MV-4-11 (cell line): ENCODE measurements at places on chromosomes 1 and 21.
A peak's percentile ranks its signal among the peaks of the same experiment; 100 is the strongest.

GRCh38 chr1:39574646-39575045, 1.9 kb downstream of the PABPC4 start:
- no peak for DNase-seq

- DNase-seq: no peak
Measured at GRCh38 chr1:207072233-207072632, 16.4 kb upstream of the C4BPB start.

DNA sequence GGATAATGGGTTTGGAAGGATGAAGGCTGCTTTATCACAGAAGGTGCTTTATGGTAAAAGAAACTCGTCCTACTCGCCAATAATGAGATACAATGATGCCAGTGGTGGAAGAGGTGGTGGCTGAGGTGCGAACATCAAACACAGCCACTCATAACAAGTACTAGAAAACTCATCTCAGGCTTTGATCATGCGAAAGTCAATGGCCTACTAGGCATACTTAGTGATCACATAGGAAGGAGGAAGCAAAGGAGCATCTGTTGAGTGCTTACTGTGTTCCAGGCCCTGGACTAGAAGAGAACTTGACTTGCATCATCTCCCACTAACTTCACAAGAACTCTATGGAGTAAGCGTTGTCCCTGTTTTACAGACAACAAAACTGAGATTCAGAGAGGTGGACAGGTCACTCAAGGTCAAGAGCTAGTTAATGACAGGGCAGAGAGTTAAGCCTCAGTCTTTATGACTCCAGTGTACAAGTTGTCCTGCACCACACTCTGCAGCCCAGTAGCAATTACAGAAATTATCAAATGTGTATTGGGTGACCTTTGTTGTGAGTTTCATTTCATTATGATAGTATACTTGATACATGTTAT, 33.6 kb downstream of the RUNX1 start:
- no peak for DNase-seq

DNA sequence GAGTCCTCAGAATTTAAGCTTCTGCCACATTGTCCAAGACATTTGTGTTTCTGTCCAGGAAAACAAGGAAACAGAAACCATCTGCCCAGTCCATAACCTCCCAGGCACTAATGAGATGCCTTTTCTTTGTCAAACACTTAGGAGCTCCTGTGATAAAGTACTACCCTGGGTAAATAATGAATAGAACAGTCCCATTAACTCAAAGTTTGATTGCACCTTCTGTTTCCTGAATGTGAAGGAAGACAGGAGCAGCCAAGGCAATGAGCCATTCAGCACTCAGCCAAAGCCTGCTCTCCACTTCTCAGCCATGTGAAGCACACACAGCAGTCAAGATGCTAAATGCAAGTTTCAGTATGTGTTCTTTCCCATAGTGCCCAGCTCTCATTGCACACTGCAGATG, 199.8 kb downstream of the SEC16B start:
- DNase-seq: no peak

GRCh38 chr1:2783069-2783434, 18.4 kb downstream of the TTC34 start:
- no peak for DNase-seq

DNA sequence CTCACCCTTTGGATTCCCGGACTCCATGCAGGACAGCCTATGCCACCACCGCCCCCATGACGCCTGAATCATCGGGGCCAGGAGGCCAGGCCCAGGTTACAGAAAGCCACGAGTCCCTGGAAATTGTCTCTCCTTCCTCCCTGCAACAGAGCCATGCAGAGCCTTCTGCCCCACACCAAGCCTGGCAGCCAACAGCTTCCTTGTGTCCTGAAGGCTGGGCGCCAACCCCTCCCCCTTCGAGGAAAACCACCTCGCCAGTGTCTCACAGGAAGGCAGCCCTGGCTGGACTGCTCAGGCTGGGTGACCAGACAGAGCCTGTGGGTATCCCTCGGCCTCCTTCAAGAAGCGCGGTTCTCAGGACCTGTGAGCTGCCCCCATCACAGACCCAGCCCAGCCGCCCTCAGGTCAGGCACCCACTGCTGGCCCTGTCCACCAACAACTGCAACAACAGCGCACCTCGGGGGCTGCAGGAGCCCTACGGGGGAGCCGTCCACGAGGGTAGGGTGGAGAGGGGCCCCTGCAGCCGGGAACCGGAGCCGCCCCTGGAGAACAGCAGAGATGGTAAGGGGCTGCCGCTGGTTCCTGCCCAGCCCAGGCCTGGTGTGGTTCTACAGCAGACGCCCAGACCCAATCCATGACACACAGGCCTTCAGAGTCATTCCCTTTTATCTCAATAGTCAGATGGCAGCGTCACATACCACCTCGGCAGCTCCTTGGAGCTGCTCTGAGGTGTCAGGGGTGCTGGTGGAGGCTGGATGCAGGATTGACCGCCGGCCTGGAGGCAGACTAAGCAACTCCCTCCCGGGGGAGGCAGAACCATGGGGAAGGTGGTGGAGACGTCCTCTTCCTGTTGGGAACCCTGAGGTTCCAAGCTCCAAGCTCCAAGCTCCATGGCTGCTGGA, 23.7 kb downstream of the KIAA1614 start:
- no peak for DNase-seq

GRCh38 chr1:240341365-240342250, 249.9 kb downstream of the FMN2 start:
- DNase-seq: no peak

DNA sequence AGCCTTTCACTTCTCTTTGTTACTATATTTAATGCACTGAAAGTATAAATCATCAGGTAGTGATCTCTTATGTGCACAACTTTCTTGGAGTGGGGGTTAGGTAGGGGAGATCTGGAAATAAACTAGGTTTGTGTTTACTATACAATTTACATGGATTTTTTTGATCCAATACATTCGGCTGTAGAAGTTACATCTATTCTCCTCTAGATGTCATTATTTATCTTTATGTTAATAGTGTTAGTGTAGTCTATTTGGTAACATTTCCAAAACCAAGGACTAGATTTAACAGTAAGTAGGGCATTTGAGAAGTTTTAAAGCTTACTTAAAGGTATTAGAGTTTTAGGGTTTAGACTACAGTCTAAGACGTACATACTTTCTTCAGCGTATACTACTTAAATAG, 5.4 kb downstream of the VPS45 start:
- peak; percentile 40 for DNase-seq

- no peak for DNase-seq
Measured at GRCh38 chr1:118101515-118101844, 83.5 kb downstream of the SPAG17 start.

DNA sequence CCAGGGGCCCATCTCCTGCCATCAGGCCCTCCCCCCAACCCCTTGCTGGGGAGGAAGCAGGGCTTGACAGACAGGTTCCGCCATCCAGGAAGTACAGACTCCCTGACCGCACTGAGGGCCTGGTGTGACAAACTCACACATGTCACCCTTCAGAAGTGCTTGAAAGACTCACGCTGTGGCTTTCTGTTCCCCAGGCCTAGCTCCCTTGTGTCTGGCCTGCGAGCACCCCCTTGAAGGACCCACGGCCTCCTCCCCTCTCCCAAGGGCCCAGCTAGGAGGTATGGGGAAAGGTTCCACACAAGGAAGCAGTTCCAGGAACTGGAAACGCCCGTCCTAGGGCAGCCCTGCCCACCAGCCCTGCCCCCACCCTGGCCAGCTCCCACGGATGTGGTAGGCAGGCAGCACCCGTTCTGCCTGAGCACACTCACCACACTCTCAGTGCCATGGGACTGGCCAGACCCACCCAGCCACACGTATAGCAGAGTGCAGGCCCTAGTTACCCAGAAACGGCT, 26.7 kb downstream of the SLC2A1 start:
- peak; percentile 98 for DNase-seq

DNA sequence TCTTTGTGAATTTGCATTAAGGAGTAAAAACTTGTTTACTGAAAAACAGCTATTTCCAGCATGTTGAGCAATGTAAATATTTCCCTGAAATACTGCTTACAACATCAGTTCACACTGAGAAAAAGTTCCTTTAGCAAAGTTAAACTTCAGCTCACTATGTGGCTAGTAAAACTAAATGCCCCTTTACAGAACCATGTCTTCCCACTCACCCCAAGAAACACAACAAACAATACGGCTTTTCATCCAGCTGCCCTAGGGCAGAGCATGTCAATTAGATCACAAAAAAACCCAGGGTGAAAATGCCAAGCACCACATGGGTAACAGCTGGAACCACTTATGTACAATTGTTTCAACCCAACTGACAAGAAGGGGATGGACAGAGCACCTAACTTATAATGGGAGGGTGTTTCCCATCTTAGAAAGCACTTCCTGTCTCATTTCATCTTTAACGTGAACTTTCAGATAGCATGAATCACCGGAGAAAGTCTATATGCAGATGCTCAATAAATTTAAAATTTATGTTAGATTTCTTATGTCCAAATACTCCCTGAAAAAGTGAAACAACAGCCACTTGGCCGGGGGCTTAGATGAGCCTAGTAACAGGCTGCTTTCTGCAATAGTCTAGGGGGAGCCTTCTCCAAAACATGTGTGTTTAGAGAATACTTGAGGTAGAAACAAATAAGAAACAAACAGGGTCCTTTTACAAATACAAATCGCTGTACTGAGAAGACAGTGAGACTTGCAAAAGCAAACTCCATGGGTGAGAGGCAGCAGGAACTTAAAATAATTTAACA, 6.6 kb downstream of the NID1 start:
- DNase-seq: no peak

GRCh38 chr1:184352776-184353175, 34.1 kb upstream of the C1orf21 start:
- no peak for DNase-seq

DNA sequence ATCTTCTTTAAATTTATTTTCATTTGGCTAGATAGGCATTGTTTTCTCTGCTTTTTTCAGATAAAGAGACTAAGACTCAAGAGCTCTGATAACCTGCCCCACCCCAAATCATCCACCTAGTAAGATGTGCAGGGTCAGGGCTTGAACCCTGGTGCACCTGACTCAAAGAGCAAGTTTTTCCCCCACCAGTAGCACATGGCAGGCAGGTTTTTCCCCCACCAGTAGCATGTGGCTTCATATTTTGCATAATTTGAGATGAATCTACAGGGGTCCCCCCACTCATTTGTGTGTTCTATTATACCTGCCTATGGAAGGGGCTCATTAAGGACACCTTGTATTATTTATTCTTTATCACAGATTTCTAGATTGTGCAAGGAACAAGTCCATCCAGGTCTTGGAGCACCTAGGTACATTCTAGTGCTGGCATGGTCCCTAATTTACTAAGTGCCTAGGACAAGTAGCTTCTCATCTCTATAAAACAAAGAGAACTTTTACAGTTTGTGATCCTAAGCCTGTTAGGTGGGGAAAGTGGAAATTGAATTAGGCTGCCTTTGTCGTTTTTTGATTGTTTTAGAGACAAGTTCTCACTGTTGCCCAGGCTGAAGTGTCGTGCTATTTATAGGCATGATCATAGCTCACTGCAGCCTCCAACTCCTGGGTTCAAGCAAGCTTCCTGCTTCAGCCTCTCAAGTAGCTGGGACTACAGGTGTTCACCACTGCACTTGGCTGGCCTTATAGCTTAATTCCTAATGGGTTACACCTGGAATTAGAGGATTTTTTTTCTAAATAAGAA, 13.2 kb upstream of the CTSE start:
- no peak for DNase-seq

GRCh38 chr1:81703391-81703755, 97.4 kb upstream of the ADGRL2 start:
- DNase-seq: no peak

DNA sequence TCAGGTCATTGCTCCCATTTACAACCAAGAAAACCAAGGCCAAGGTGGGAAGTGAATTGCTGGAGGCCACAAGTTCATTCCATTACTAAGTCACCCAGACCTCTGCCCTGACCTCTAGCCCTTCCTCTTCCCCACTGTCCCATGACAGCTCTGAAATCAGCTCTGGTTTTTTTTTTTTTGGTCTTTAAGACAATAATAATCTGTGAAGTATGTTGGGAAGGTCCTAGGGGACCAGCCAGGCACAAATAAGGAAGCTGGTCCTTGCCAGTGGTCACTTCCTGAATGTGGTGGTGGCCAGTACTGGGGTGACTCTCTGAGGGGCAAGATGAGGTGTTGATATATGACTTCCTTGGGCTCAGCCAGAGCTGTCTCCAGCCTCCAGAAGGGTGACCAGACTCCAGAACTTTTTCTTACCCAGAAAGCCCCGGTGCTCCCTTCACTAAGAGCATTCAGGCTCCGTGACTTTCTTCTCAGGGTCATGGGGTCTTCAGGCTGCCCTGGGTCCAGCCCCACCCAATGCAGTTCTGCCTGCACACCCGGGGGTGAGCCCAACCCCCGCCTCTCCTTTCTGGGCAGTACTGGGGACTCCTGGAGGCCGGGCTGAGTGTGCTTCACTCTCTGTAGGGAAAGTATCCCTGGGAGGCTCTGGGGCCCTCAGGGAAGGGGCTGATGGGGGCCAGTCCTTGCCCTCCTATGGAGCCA, 159.6 kb downstream of the PTPRU start:
- no peak for DNase-seq

- DNase-seq: no peak
Measured at GRCh38 chr1:81231729-81232038, 569.0 kb upstream of the ADGRL2 start.

GRCh38 chr1:168623003-168623828, 46.8 kb downstream of the XCL1 start:
- peak; percentile 79 for DNase-seq

DNA sequence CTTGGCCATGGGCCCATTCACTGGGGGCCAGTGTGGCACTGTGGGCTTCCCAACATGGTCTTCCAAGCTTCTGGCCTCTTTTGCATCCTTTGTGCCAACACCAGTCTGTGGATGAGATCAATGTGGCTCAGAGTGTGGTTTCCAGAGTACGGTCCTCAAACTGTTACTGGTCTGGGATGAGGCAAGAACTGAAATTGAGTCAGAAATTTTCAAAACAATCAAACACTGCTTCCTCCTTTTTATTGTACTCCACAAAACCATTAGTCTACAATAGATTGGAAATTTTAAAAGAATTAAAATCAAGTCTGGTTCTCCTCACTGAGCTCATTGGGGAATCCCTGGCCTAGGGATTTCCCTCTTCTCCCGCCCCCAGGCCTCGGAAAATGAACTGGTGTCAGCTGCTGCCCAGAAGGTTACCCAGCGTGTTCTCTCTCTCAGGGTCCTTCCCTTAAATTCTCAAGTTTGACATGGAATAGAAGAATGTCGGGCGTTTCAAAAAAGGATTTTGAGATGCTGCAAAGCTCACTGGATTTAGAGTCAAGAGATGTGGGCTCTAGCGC, 222.0 kb downstream of the SDCCAG8 start:
- peak; percentile 91 for DNase-seq

- DNase-seq: no peak
Measured at GRCh38 chr1:226092965-226093364, 30.4 kb downstream of the H3-3A start.

GRCh38 chr1:180402001-180402400, 100.4 kb downstream of the ACBD6 start:
- DNase-seq: peak; percentile 24

GRCh38 chr1:59193443-59194093, 103.3 kb upstream of the FGGY start:
- no peak for DNase-seq

- DNase-seq: no peak
Measured at GRCh38 chr21:46136739-46137349, 18.5 kb downstream of the FTCD start.

DNA sequence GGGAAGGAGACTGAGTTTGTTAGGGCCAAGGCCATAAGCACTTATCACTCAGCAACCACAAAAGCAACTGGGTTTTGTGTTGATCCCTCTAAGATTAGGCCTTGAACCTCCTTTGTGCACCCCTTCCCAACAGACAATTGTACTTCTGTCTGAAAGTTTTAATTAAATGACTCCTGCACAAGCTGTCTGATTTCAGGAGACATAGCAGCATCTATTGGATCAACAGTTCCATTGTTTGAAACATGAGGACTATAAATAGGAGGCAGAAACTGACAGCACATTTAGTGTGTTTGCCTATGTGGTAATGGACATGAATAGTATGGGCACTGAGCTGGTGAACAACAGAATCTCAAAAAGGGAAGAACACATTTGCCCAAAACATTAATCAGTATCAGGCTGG, 167.3 kb upstream of the KCNJ6 start:
- DNase-seq: peak; percentile 43
